ENCODE measurements at places on chromosomes 12 and 14. TPM values are rescaled to one million over a fixed set of nuclear protein-coding genes. Genes with fewer than 3 reads are reported as not detected.

Gene DDX54
- total RNA-seq, result 29.7 TPM

Gene TAS2R46
- 3.1 TPM for total RNA-seq

Gene KRT82
- not detected for total RNA-seq

Gene AREL1
- 21.9 TPM for total RNA-seq

Gene AKAP3
- total RNA-seq, result 1.0 TPM

Gene POTEG
- total RNA-seq, result not detected

Gene CGRRF1
- total RNA-seq, result 20.4 TPM

Gene KLRK1
- total RNA-seq, result 0.52 TPM

Gene NFYB
- 8.9 TPM for total RNA-seq
